ENCODE measurements at places on chromosomes 16 and 17. TPM values are rescaled to one million over a fixed set of nuclear protein-coding genes. Genes with fewer than 3 reads are reported as not detected.

KCNH6 gene
- not detected for polyA plus RNA-seq

PNMT gene
- 30.2 TPM for polyA plus RNA-seq

ASPSCR1 gene
- 108 TPM for polyA plus RNA-seq

PRAC1 gene
- polyA plus RNA-seq: not detected

CDT1 gene
- polyA plus RNA-seq: 0.05 TPM

FZD2 gene
- polyA plus RNA-seq: 3.9 TPM

Data from aorta (tissue), 5 donors.